ENCODE measurements at places on chromosomes 4 and X.

GRCh38 chrX:47814851-47815250 lies 21.9 kb upstream of the ZNF81 start:
- peak; percentile 13 for DNase-seq

DNA sequence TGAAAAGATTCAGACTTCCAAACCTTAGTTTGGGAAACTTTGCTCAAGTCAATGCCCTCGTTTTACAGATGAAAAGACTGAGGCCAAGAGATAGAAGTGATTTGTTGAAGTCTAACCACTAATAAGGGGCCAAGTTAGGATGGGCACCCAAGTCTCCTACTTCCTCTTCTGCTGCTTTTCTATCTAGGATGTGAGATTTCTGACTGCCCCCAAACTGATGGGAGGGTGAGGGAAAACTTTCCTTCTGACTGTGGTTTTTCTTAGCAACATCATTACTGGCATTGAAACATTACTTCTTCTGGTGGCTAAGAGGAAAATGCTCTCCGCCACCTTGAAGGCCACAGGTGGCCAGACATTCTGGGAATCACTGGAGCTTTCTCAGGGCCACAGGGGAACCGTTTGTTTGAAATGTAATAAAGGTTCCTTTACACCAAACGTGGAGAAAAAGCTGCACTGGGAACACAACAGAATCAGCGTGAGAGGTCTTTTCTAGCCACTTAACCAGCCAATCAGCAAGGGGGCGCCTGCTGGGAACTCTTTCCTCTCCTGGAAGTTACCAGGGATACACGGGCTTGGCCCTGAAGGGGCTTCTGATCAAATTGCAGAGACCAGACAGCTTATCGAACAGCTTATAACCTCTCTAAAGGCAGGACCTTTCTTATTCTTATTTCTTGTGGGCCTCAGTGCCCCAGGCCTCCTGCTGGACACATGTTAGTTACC lies 115.9 kb upstream of the TEX13D start:
- DNase-seq = peak; percentile 69

DNA sequence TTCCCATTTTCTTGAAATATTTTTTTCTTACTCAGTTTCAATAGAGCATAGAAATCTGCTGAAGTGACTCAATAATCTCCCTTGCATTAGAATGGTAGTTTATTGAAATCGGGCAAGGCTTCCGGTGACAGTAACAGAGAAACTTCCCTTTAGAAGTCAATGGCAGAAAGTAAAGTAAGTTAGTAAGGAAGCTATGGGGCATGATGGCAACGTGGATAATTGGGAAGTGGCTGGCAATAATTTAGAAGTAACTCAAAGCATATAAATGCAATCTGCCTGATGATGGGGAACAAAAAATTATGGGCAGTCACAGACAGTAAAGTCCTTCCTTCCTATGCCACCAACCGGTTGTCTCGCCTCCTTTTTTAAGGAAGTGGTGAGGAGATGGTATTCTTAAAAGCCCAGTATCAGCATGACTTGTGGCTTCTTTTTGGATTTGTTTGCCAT lies 7.6 kb downstream of the CYBB start:
- no peak for DNase-seq

- no peak for DNase-seq
These were observed 19.2 kb downstream of the FLNA start for GRCh38 chrX:154355094-154355775.
